Activated naive CD4-positive, alpha-beta T cell treated with anti-CD3 and anti-CD28 coated beads, Interleukin-2, amount 50 U/mL, for 16 hours (primary cell): ENCODE measurements at places on chromosomes 7 and 10.

GRCh38 chr7:774161-775109, 47.4 kb upstream of the PRKAR1B start:
- peak; percentile 70 for DNase-seq

- no peak for DNase-seq
Measured at GRCh38 chr7:101862280-101863220, 45.1 kb downstream of the CUX1 start.

- DNase-seq = peak; percentile 55
Measured at GRCh38 chr7:24573554-24574338, 494 bp downstream of the PALS2 start.

DNA sequence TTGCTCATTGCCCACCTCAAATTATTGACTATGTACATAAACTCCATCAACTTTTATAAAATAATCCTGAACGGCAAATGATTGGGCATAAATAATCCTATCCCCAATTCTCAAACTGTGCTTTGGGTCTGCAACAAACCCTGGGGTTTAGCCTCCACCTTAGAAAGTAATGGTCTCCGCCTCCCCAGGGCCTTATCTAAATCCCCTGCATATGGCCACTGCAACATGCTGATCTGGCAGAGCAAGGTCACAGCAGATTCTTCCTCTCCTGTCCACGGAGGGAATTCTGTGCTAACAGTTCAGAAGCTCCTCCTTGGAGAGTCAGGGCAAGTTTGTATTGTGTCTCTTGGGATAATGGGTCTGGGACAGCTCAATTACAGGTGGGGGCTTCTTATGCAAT, 18.4 kb downstream of the FXYD4 start:
- no peak for DNase-seq

DNA sequence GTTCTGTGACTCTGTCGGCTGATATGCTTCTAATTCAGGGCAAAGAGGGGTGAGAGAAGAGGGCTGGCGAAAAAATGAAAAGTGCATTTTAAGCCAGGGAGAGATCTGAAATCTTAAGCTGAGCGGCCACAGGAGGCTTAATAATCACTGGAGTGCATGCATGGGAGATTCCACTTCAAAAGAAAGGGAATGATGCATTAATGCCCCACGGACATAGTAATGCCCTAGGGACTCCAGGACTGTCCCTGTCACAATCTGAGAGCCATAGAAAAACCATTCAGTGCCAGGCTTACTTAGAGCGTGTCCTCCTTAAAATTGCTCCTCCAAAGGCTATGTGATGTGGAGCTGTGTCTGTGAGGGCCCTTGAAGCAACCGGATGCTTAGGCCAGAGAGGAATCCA, 75.1 kb downstream of the NHLRC2 start:
- DNase-seq = no peak

- DNase-seq = no peak
Measured at GRCh38 chr10:60473557-60473956, 83.9 kb upstream of the ANK3 start.

- no peak for DNase-seq
Measured at GRCh38 chr7:90717296-90718060, 121.4 kb downstream of the CDK14 start.

- DNase-seq = no peak
Measured at GRCh38 chr10:69661414-69662172, 31.5 kb downstream of the FAM241B start.

DNA sequence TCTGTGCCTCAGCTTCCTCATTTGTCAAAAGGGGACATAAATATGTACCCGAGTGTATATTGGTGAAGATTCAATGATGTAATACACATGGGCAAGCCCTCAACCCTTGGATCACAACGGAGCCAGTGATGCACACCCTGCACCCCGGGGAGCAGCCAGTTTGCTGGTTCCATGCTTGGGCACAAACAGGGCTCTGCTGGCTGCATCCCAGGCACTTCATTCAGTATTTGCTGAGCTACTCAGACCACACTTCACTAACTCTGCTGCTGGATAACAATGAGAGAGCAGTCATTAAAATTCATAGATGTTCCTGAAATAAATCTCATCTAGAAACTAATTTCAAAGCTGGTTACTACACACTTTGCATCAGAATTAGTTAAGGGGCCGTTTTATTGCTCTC, 72.0 kb downstream of the SCRN1 start:
- DNase-seq = no peak

DNA sequence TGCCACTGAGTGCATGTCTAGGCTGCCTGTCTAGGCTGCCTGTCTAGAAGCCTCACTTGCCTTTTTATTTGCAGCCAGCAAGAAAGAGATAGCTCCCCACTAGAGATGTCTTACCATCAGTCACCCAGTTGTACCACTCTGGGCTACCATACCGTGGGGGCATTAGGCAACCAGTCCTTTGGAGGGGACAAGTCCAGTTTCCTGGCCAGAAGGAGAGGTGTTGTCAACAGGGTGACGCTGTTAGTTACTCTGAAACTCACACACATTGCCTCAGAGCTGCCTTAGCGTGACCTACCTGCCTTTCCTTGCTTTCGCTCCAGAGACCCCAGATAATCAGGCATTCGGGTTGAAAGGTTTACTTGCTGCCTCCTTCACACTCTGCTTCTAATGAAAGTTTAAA, 155.4 kb downstream of the CELF2 start:
- DNase-seq = no peak

- DNase-seq = no peak
Measured at GRCh38 chr10:111083222-111084095, 6.6 kb downstream of the ADRA2A start.
